Dorsolateral prefrontal cortex (tissue), 122 donors: ENCODE measurements at places on chromosomes 1 and 21. TPM values are rescaled to one million over a fixed set of nuclear protein-coding genes. Genes with fewer than 3 reads are reported as not detected.

KIF2C gene
- 1.1 TPM for total RNA-seq

CD46 gene
- total RNA-seq, result 89.0 TPM

VHLL gene
- total RNA-seq, result not detected

IL24 gene
- total RNA-seq, result not detected

SIPA1L2 gene
- total RNA-seq, result 43.2 TPM

CD52 gene
- total RNA-seq, result 6.2 TPM

C1orf94 gene
- 0.64 TPM for total RNA-seq

CLDN19 gene
- 0.35 TPM for total RNA-seq

RWDD3 gene
- 15.6 TPM for total RNA-seq

SPRR2A gene
- total RNA-seq, result not detected

SPRR2F gene
- not detected for total RNA-seq

DNA sequence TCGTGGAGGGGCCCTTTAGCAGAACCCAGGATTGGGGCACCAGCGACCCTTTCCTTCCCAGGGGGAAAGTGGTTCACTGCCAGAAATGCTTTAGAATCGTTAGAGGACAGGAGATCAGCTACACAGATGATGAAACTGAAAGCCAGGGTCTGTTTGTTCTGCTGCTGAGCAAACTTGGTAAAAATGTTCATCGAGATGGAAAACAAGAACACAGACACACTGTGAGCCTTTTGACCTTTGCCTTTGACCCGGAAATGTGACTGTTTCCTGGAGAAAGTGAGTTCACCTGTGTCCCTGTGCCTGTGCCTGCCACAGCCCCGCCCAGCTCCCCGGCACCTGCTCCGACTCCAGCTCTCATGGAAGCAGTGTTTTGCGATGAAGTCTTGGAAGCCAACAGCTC is 234.3 kb downstream of the CAMTA1 start:
- no peak for DNase-seq

GRCh38 chr1:55836086-55836485 is 620.9 kb upstream of the USP24 start:
- no peak for DNase-seq

GRCh38 chr1:115706587-115707425 is 61.7 kb downstream of the CASQ2 start:
- DNase-seq, result no peak

GRCh38 chr1:107677697-107678096 is 287.3 kb downstream of the VAV3 start:
- DNase-seq, result no peak

GRCh38 chr1:20172033-20172590 is 13.8 kb upstream of the UBXN10 start:
- DNase-seq, result no peak

DNA sequence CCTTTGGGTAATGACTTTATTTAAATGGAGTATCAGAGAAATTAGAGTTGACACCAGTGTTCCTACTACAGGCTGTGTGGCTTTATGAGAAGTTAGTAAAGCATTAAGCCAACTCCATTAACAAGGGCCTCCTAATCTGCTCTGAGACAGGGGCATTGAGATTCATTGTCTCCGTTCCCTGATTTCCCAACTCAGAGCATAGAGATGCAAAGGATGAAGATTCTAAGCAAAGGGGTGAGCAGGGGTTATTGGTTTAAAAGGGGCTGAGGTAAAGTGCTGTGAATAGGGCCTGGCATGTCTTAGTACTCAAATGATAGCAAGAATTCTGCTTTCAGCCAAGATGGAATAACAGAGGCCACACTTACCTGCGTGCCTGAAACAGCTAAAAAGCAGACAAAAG is 428.4 kb downstream of the PTPRU start:
- no peak for DNase-seq

- no peak for DNase-seq
These were observed at the start of gene KRTAP19-1 for GRCh38 chr21:30480145-30480544. KRTAP19-1 (minus strand) TSS chr21:30480367; CDS start chr21:30480317, 50 bp downstream.

DNA sequence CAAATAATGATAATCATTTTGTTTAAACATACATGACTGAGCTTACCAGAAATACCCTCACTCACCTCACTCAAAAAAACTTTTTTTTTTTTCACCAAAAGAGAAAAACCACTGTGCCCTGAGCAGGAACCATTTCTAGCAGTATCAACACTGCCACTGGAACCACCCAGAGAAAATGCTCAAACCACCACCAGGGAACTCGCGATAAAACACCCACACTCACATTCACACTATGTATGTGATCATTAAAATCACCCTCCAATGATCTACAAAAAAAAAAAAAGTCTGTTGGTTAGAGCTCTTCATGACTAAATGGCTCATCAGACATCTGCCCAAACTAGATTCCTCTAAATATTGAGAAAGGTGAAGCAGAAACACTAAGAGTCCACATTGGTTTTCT is 11.5 kb downstream of the TIAM1 start:
- DNase-seq, result no peak

DNA sequence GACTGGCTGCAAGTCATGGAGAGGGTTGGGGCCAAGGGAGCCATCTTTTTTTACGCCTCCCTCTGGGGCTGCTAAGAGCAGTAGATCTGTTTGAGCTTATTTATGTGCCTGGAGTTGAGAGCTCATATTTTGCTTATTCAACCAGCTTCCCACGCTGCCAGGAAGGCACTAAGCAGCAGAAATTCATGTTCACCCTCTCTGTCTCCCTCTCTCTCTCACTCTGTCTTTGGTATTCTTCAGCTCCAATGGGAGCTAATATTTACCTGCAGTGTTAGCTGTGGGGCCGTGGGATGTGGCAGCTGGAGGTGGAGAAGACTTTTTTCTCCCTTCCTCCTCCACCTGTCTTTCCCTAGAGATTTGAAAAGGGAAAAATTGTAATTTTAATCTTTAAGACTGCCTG is 26.8 kb upstream of the CACNA1E start:
- no peak for DNase-seq
